ENCODE measurements at places on chromosomes 4 and X.
A peak's percentile ranks its signal among the peaks of the same experiment; 100 is the strongest.

DNA sequence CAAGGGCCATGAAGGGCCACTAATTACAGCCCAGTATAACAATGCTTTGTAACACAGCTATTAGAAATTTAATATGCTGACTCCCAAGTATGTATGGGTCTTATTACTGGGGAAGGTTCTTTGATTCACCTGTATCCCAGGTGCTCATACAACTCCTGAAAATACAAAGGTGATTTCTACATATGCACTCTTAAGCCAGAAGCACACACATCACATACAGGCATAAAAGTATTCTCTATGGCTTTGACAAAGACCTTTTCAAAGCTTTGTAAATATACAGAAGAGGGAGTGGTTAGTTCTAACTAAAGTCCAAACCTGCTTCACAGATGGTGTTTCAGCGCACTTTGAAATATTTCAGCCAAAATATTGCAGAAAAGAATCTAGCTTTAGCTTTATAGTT lies 191.5 kb downstream of the SNCA start:
- DNase-seq, result no peak
- H3K4me3 ChIP-seq, result no peak overlapping the region

- no peaks in the 10 kb centered on the region for H3K27me3 ChIP-seq
- DNase-seq, result peak; percentile 28
- H3K27ac ChIP-seq, result peak overlapping the region; percentile 48
- H3K4me3 ChIP-seq, result no peak overlapping the region
These were observed 64.6 kb downstream of the ANAPC4 start for GRCh38 chr4:25441519-25442117.

DNA sequence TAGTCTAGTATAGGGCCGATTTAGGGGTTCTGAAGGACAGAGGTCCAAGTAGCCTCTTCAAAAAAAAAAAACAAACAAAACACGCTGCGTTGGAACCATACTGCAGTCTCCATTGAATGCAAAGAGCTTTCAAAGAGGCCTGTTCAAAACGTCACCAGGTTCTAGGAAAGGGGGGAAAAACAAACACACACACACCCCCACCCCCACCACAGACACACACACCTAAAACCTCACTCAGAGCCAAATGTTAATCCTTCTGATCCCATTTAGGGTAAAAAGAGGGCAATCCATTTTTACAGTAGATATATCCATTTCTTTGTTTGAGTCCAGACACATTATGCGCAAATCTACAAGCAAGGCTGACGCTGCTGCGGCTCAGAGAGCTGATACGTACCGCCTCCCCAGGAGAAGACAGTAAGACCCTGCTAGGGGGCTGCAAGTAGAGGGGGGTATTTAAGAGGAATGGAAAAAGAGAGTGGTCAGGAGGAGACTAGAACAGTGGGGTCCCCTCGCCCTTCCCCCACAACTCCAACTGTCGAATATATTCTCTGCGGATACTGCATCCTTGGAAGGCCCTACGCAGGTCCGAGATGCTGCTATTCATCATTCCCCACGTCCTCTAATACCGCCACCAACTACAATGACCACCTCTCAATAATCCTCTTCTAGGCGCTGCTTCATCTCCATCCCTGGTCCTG lies 1.3 kb downstream of the NKRF start:
- H3K4me1 ChIP-seq, result peaks cover 44% of the 10 kb centered on the region
- peaks cover 13% of the 10 kb centered on the region for H3K36me3 ChIP-seq
- H3K27ac ChIP-seq, result peak overlapping the region; percentile 80
- peak overlapping the region; percentile 92 for H3K4me3 ChIP-seq
- DNase-seq, result no peak
- H3K27me3 ChIP-seq, result no peaks in the 10 kb centered on the region

DNA sequence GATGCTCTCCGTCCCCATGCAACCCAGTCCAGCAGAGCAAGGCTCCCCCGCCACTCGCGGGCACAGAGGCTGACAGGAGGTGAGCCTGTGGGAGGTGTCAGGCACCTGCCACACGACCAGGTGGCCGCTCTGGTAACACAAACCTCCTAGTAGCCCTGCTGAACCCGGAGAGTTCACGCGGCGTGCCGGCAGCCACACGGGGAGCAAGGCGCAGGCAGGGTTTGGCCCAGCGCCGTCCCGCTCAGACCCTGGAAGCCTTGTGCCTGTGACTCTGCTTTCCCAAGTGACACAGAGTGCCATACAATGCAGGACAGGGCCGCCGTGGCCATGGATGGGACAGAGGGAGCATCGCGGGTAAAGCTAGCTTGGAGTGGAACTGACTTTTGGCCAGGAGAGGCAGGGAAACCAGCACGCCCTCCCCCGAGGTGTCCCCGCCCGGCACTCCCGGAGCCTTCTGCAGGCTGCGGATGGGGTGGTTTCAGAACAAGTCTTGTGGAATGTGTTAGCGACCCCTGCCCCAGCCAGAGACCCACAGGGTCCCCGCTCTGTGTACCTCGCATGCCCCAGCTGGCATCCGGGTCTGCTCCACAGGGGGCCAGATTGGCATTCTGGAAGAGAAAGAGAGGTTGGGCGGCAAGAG lies 44.7 kb upstream of the AFAP1 start:
- peaks cover 3% of the 10 kb centered on the region for H3K4me1 ChIP-seq
- H3K27ac ChIP-seq, result no peak overlapping the region
- H3K27me3 ChIP-seq, result peaks cover 4% of the 10 kb centered on the region
- H3K4me3 ChIP-seq, result no peak overlapping the region
- no peak for DNase-seq

DNA sequence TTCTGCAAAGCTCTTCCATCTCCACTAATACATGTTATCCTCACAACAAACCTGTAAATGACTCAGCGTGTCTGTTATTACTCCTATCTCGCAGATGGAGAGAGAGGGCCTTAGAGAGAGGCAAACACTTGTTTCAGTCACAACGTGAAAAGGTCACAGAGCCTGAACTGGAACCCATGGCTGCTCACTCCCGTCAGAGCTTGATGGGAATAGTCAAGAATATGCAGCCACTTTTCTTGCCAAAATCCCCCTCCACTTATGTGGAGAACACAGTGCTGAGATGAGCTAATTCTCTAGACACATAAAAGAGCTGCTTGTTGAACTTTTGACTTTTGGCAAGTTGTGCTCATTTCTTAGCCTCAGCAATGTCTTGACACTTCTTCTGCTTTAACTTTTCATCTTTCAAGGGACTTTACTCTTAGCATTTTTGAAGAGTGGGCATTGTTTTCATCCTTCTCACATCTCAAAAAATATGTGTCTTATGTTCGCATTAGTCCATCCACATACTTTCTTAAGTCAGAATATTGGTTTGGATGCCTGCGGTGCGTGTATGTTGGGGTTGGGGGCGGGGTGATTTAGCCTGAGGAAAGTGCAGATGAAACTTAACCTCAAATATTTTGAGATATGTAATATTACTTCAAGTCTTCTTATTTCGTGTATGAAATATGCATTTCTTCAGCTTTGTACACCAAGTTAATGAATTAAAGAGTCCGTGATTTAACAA lies 69.2 kb downstream of the SYNPO2 start:
- no peak for DNase-seq
- H3K36me3 ChIP-seq, result no peaks in the 10 kb centered on the region
- no peak overlapping the region for H3K27ac ChIP-seq
- H3K27me3 ChIP-seq, result no peaks in the 10 kb centered on the region
- no peaks in the 10 kb centered on the region for H3K4me1 ChIP-seq
- H3K4me3 ChIP-seq, result no peak overlapping the region

- no peaks in the 10 kb centered on the region for H3K27me3 ChIP-seq
- no peak for DNase-seq
- H3K4me3 ChIP-seq, result peak overlapping the region; percentile 14
These were observed 7.3 kb downstream of the PPP1R3F start for GRCh38 chrX:49276671-49277534.

DNA sequence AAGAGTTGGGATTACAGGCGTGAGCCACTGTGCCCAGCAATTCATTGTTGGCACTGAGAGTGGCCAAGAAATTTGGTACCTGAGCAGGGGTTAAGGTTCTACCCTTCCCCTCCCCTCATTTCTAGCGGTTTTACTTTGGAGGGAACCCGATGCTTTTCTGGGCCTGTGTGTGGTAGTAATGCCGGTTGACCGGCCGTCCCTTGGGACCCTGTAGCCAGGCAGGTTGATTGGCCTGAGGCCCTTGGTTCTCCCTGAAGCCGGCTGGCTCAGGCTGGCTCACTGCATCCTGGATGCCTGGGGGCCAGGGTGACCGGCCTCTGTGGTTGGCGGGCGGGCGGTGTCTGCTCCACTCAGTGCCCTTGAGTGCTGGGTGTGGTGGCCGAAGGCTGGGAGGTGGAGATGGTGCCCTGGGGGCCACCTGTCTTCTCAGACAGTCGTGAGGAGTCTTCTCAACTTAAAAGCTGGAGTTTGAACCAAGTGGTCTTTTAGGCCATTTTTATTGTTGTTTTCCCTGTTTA lies 45.6 kb downstream of the RGS12 start:
- no peak overlapping the region for H3K4me3 ChIP-seq
- no peak for DNase-seq
- H3K36me3 ChIP-seq, result no peaks in the 10 kb centered on the region

- H3K4me1 ChIP-seq, result peaks cover 40% of the 10 kb centered on the region
- DNase-seq, result no peak
- H3K4me3 ChIP-seq, result no peak overlapping the region
- H3K36me3 ChIP-seq, result no peaks in the 10 kb centered on the region
- H3K27ac ChIP-seq, result no peak overlapping the region
- H3K27me3 ChIP-seq, result no peaks in the 10 kb centered on the region
These were observed 7.5 kb downstream of the DTHD1 start for GRCh38 chr4:36288731-36289426.

DNA sequence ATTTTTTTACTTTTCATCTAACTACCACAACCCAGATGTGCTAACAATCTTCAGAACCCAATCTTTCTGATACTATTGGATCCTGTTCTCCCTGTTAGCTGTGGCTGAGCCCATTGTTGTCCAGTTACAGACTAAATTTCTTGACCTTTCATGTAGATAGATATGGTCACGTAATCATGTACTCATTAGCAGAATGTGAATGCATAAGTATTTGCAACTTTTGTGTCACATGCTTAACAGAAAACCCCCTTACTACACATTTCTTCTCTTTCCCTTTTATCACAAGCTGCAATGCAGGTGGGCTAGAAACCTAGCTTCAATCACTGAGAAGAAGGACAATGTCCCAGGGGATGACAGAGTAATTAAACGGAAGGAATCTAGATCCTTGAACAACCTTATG lies 13.1 kb upstream of the FAM13A start:
- DNase-seq, result no peak
- H3K4me1 ChIP-seq, result peaks cover 4% of the 10 kb centered on the region
- H3K27me3 ChIP-seq, result peaks cover 3% of the 10 kb centered on the region
- H3K36me3 ChIP-seq, result no peaks in the 10 kb centered on the region

GRCh38 chr4:77009511-77010115 lies 60.1 kb downstream of the SEPTIN11 start:
- H3K4me3 ChIP-seq, result no peak overlapping the region
- peaks cover 65% of the 10 kb centered on the region for H3K4me1 ChIP-seq
- DNase-seq, result no peak
- peaks cover 43% of the 10 kb centered on the region for H3K36me3 ChIP-seq
- H3K27ac ChIP-seq, result no peak overlapping the region
